ENCODE measurements at places on chromosomes 1 and 21. TPM values are rescaled to one million over a fixed set of nuclear protein-coding genes. Genes with fewer than 3 reads are reported as not detected.

Gene AKIRIN1
- 37.0 TPM for polyA plus RNA-seq

Gene MROH9
- polyA plus RNA-seq = 0.24 TPM

Gene MCOLN3
- not detected for polyA plus RNA-seq

Gene NBPF15
- polyA plus RNA-seq = 47.5 TPM

Gene TFF2
- not detected for polyA plus RNA-seq

DNA sequence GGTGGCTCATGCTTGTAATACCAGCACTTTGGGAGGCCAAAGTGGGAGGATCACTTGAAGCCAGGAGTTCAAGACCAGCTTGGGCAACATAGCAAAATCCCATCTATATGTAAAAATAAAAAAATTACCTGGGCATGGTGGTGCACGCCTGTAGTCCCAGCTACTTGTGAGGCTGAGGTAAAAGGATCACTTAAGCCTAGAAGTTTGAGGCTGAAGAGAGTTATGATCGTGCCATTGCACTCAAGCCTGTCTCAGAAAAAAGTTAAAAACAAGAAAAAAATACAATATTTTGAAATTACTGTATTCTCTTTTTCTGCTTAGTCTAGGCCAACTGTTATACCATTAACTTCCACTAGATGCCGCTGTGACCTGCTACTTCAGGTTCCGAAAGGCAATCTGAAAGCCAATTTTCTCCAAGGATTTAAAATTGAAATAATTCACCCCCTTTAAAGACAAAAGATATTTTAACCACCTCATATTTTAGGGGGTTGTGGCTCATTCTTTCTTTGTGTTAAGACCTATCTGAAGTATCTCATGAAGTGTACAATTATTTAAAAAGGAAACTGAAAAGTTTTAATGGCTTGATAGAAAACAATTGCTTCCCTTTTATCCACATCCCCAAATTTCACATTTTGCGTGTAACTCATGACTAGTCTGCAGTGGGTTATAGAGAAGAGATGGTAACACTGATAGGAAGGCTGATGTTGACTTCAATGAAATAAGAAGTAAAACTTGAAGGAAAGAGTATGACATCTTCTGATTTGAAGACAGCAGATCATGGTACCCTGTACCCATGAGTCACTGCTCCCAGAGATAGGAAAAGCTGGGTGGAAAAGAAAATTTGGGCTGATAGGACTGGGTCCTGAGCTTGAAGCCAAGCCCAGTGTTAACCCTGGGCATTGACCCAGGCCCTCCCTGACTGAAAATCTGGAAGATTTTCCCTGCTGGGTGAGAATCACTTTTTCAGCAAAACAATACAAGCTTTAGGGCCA is 24.4 kb upstream of the CLDN14 start:
- H3K36me3 ChIP-seq = no peaks in the 10 kb centered on the region
- peak overlapping the region; percentile 20 for H3K4me3 ChIP-seq
- H3K27me3 ChIP-seq = no peaks in the 10 kb centered on the region
- peak; percentile 35 for DNase-seq
- H3K27ac ChIP-seq = no peak overlapping the region

DNA sequence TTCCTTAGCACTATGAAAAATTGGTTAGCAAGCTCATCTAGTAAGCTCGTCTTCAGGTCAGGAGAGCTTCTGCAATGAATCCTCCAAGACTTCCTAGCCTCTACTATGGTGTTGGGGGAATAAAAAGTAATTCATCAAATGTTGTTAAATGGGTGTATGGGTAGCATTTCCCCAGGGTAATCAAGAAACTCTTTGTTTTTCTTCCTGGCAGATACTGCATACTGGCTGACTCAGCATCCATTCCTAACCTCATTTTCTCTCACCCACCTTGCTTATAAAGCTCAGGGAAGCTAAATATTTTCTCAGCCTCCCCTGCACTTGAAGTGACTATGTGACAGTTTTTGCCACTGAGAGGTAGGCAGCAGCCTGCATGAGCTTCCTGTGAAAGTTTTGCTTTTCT is 83.4 kb downstream of the MAB21L3 start:
- no peaks in the 10 kb centered on the region for H3K36me3 ChIP-seq
- H3K4me1 ChIP-seq = no peaks in the 10 kb centered on the region
- H3K4me3 ChIP-seq = no peak overlapping the region
- H3K27me3 ChIP-seq = no peaks in the 10 kb centered on the region
- H3K27ac ChIP-seq = no peak overlapping the region
- DNase-seq = no peak

GRCh38 chr21:26769613-26770188 is 75.5 kb downstream of the ADAMTS1 start:
- DNase-seq = peak; percentile 40
- H3K4me3 ChIP-seq = no peak overlapping the region
- H3K36me3 ChIP-seq = no peaks in the 10 kb centered on the region
- no peaks in the 10 kb centered on the region for H3K27me3 ChIP-seq
- no peaks in the 10 kb centered on the region for H3K4me1 ChIP-seq
- no peak overlapping the region for H3K27ac ChIP-seq

DNA sequence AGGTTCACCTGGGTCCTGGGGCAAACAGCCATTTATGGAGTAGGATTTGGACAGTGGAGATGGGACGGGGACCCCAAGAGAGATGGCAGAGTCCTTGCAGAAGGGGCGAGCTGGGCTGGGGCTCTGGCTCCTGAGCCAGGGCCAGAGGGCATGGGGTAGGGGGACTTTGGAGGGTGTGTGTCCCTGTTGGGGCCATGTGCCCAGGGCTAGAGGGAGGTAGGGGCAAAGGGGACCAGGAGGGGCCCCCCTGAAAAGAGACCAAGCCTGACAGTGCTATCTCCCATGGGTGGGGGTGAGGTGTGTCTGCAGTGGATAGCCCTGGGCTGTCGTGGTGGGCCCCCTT is 92.3 kb downstream of the TRIM11 start:
- no peak overlapping the region for H3K27ac ChIP-seq
- no peak for DNase-seq
- no peaks in the 10 kb centered on the region for H3K27me3 ChIP-seq
- no peaks in the 10 kb centered on the region for H3K36me3 ChIP-seq

- no peak overlapping the region for H3K27ac ChIP-seq
- H3K36me3 ChIP-seq = no peaks in the 10 kb centered on the region
- peaks cover 18% of the 10 kb centered on the region for H3K4me1 ChIP-seq
- no peaks in the 10 kb centered on the region for H3K27me3 ChIP-seq
Measured at GRCh38 chr1:41235893-41236292, 6.2 kb downstream of the SCMH1 start.

DNA sequence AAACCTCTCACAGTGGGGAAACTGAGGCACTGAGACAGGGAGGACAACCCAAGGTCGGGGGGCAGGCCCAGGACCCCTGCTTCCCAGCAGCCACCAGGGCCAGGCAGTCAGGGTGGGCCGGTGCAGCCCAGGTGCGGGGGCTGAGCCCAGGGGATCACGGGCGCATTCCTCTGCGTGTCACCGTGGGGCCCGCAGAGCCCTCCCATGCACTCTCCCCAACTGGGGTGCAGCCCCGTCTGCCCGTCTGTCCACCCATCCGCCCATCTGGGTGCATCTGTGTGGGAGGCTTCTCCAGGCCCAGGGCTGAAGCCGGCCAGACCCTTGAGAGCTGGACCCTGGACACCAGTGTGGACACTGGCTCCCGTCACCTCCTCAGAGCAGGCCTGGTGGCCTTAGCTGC is 2.9 kb upstream of the PLCH2 start:
- no peak for DNase-seq
- no peaks in the 10 kb centered on the region for H3K27me3 ChIP-seq
- H3K4me3 ChIP-seq = no peak overlapping the region
- peaks cover 99% of the 10 kb centered on the region for H3K4me1 ChIP-seq
- no peaks in the 10 kb centered on the region for H3K36me3 ChIP-seq

GRCh38 chr1:102181341-102181740 is 184.6 kb upstream of the OLFM3 start:
- H3K36me3 ChIP-seq = no peaks in the 10 kb centered on the region
- DNase-seq = no peak
- no peak overlapping the region for H3K27ac ChIP-seq
- no peaks in the 10 kb centered on the region for H3K27me3 ChIP-seq

DNA sequence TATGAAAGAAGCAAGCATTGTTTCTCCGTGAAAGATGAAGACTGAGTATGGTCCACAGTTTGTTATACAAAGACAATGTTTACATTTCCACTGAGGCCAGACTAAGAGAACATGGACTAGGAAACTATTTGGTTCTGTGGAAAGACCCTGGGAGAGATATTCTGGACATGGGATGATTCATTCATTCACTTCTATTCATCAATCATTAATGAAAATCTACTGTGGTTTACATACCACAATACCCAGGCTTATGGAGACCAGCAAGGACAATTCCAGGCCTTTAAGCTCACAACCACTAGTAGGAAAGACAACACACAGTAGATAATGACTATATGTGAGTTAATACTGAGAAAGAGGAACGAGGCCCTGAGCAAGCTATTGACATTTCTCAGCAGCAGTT is 125.4 kb downstream of the TBX15 start:
- H3K4me3 ChIP-seq = no peak overlapping the region
- no peaks in the 10 kb centered on the region for H3K27me3 ChIP-seq
- no peaks in the 10 kb centered on the region for H3K4me1 ChIP-seq
- no peak for DNase-seq
- H3K36me3 ChIP-seq = no peaks in the 10 kb centered on the region
- H3K27ac ChIP-seq = no peak overlapping the region

- H3K27ac ChIP-seq = no peak overlapping the region
- DNase-seq = peak; percentile 61
- no peaks in the 10 kb centered on the region for H3K36me3 ChIP-seq
- peaks cover 4% of the 10 kb centered on the region for H3K4me1 ChIP-seq
- no peaks in the 10 kb centered on the region for H3K27me3 ChIP-seq
Measured at GRCh38 chr1:18481921-18482701, 1.4 kb downstream of the KLHDC7A start.

GRCh38 chr1:44024903-44025525 is 6.2 kb downstream of the SLC6A9 start:
- peaks cover 21% of the 10 kb centered on the region for H3K4me1 ChIP-seq
- H3K4me3 ChIP-seq = no peak overlapping the region

DNA sequence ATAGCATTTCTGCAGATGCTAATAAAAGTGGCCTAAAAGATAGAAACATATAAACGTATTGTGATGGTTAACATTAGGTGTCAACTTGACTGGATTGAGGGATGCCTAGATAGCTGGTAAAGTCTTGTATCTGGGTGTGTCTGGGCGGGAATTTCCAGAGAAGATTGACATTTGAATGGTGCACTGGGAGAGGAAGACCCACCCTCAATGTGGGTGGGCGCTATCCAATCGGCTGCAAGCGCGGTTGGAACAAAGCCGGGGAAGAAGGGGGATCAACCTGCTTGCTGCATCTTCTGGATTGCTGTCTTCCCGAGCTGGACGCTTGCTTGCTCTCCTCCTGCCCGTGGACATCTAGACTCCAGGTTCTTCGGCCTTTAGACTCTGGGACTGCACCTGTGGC is 114.0 kb upstream of the ZNF644 start:
- no peak overlapping the region for H3K4me3 ChIP-seq
- no peaks in the 10 kb centered on the region for H3K4me1 ChIP-seq
- H3K36me3 ChIP-seq = no peaks in the 10 kb centered on the region
- H3K27ac ChIP-seq = no peak overlapping the region
- no peaks in the 10 kb centered on the region for H3K27me3 ChIP-seq
- DNase-seq = no peak

DNA sequence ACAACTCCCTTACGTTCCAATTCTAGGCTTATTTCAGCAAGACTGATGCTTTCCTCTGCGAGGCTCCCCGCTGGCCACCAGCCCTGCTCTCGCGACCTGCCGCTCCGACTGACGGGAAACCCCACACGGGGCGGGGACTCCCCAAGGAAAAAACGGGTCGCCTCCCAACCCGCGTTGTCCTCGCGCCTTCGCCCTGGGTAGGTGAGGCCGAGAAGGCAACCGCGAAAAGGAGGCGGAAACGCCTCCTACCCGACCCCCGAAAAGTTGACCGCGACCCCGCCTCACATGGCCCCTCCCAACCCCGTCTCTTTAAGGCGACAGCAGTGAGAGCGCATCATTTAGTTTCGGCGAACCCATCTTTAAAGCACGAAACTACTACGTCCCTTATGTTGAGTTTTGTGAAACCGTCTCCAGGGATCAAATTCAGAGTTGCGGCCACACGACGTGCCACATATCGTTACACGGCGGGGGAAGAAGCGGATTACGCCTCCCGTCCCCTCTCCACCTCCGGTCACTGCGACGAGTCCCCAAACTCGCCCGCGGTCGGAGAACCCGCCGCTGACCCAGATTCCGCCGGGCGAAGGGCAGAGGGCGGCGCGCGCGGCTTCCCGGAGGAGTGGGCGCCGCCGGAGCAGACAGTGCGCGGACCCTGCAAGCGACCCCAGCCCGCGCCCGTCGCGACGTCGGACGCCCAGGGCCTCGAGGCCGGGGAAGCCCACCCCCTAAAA is 1.2 kb downstream of the ANP32E start:
- peak overlapping the region; percentile 91 for H3K27ac ChIP-seq
- peaks cover 5% of the 10 kb centered on the region for H3K4me1 ChIP-seq
- peak; percentile 78 for DNase-seq
- peak overlapping the region; percentile 69 for H3K4me3 ChIP-seq
- H3K36me3 ChIP-seq = no peaks in the 10 kb centered on the region

GRCh38 chr1:209780268-209780667 is 4.1 kb downstream of the C1orf74 start:
- H3K36me3 ChIP-seq = peaks cover 16% of the 10 kb centered on the region
- no peak overlapping the region for H3K27ac ChIP-seq
- H3K4me3 ChIP-seq = no peak overlapping the region
- no peaks in the 10 kb centered on the region for H3K27me3 ChIP-seq
- H3K4me1 ChIP-seq = peaks cover 18% of the 10 kb centered on the region

DNA sequence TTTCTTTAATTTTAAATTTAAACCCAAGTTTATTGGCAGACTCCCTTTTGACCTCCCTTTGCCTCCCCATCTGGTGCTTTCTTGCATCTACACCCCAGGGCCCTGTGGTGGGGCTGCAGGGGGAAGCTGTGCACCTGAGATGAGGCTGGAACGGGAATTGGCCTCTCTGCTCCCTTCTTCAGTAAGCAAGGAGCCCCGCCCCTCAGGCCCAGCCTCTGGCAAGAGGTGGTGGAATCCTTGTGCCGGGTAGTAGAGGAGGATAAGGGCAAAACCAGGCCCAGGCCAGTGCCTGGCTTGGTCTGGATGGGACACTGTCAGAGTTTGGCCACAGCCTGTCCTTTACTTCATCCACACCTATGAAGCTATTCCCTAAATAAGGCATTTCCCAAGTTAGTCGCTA is 25.1 kb downstream of the ATP8B2 start:
- H3K27ac ChIP-seq = no peak overlapping the region
- 0 out of 2 replicates have a peak, but pooled peaks cover 7% of the 10 kb centered on the region for H3K4me1 ChIP-seq
- no peak for DNase-seq
- H3K36me3 ChIP-seq = peaks cover 38% of the 10 kb centered on the region

GRCh38 chr1:29120947-29121485 is 2.7 kb downstream of the TMEM200B start:
- peaks cover 9% of the 10 kb centered on the region for H3K4me1 ChIP-seq
- no peak overlapping the region for H3K4me3 ChIP-seq
- no peak overlapping the region for H3K27ac ChIP-seq
- H3K36me3 ChIP-seq = no peaks in the 10 kb centered on the region

Measured in SK-N-SH (cell line).